H1 (cell line): ENCODE measurements at places on chromosomes 3 and 15. TPM values are rescaled to one million over a fixed set of nuclear protein-coding genes. Genes with fewer than 3 reads are reported as not detected.

DNA sequence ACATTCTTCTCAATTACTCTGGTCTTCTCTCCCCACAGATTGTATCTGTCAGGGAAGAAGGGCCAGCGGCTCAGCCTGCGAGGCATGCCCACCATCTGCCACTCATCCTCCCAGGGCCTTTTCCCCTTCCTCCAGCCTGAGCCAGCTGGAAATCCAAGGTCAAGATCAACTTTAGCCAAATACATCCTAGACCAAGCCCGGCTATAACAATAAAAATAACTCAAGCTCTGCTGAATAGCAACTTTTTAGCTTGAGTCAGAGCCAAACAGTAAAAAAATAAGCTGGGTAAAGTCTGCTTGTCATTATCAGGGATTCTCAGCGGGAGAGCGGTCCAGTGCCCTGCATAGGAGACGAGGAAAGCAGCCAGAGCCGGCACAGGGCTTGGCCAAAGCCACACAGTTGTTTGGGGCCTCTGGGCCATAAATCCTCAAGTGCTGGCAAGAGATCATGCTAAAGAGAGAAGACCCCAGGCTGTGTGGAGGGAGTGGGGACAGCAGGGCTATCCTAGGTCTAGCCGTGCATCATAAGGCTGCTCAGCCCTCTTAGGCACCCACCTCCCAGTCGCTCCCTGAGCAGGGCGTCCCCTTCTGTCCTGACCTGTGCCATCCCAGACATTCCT is 76.2 kb upstream of the HERC1 start:
- no peaks in the 10 kb centered on the region for H3K36me3 ChIP-seq
- no peaks in the 10 kb centered on the region; the same call in 1 of the 2 replicates for H3K4me1 ChIP-seq
- no peak overlapping the region for H3K4me3 ChIP-seq

Gene KBTBD12
- total RNA-seq, result 0.17 and 0.63 TPM in 2 replicates

- no peaks in the 10 kb centered on the region for H3K36me3 ChIP-seq
- H3K27ac ChIP-seq, result no peak overlapping the region
- H3K4me1 ChIP-seq, result no peaks in the 10 kb centered on the region
- DNase-seq, result no peak
- no peaks in the 10 kb centered on the region for H3K27me3 ChIP-seq
These were observed 106.3 kb upstream of the PRICKLE2 start for GRCh38 chr3:64331605-64332004.

DNA sequence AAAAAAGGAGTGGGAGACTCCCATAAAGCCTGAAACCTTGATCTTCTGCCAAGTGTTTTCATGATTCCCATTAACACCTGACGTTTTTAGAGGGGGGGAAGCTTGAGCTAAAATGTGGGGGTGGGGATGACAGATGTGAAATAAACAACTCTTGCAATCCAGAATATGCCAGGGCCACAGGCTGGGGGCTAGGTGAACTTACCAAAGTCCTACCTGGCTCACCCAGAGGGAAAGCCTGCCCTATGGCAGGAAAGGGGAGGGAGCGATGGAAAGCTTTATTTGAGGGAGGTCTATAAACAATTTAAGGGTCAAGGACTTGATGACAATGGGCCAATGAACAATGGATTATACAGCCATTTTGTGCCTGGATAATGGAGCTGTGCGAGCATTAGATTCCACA is 108.3 kb downstream of the LRIG1 start:
- H3K27ac ChIP-seq, result no peak overlapping the region
- no peaks in the 10 kb centered on the region for H3K27me3 ChIP-seq
- H3K36me3 ChIP-seq, result peaks cover 88% of the 10 kb centered on the region
- H3K4me1 ChIP-seq, result no peaks in the 10 kb centered on the region

DNA sequence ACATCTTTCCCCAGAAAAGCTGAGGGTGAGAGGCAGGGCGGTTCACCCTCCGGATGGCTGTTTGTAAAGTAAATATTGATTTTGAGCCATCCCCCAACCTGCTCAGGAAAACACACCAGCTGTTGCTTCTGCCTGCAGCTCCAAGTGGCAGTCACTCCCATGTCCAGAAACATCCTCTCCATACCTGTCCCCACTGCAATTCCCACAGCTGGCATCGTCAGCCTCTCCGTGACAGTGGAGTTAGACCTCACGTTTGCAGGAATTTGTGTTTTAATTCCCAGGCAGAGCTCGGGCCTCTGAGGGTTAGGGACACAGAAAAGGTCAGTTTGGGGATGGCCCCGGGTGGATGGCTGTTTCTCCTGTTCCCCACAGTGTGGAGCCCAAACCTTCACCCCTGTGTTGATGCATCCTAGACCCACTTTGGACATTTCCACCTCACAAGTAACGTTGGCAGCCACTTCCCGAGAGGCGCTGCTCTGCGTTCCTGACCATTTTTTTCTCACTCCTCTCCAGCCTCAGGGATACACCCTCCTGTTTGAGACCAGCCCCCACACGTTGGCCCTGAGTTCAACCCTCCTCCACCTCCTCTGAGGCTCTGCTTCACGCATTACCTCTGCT is 11.8 kb upstream of the FAM174B start:
- no peak overlapping the region for H3K4me3 ChIP-seq
- H3K36me3 ChIP-seq, result no peaks in the 10 kb centered on the region
- H3K27me3 ChIP-seq, result no peaks in the 10 kb centered on the region
- no peak overlapping the region for H3K27ac ChIP-seq

Gene FBLN2
- 15.5 and 17.4 TPM in 2 replicates for total RNA-seq

Gene PPM1L
- total RNA-seq, result 17.3 and 18.1 TPM in 2 replicates

- DNase-seq, result no peak
- no peak overlapping the region for H3K27ac ChIP-seq
- H3K4me1 ChIP-seq, result no peaks in the 10 kb centered on the region
- no peak overlapping the region for H3K4me3 ChIP-seq
- H3K27me3 ChIP-seq, result no peaks in the 10 kb centered on the region
These were observed 458.1 kb upstream of the NR2F2 start for GRCh38 chr15:95872366-95872771.

Gene CISH
- 1.9 and 3.1 TPM in 2 replicates for total RNA-seq

- H3K27ac ChIP-seq, result no peak overlapping the region
- DNase-seq, result no peak
- peaks cover 9% of the 10 kb centered on the region; the same call in 1 of the 2 replicates for H3K4me1 ChIP-seq
- no peaks in the 10 kb centered on the region for H3K36me3 ChIP-seq
These were observed 21.5 kb upstream of the CHD2 start for GRCh38 chr15:92878593-92879053.

Gene GOLGA8J
- total RNA-seq, result not detected in 2 replicates
